ENCODE measurements at places on chromosomes 6 and 20.

GRCh38 chr20:8901237-8902025, 167.5 kb upstream of the PLCB4 start:
- DNase-seq: no peak

- DNase-seq: no peak
Measured at GRCh38 chr6:135568379-135568778, 70.8 kb upstream of the AHI1 start.

- DNase-seq: peak; percentile 21
Measured at GRCh38 chr20:32155017-32155981, 45.8 kb downstream of the TM9SF4 start.

DNA sequence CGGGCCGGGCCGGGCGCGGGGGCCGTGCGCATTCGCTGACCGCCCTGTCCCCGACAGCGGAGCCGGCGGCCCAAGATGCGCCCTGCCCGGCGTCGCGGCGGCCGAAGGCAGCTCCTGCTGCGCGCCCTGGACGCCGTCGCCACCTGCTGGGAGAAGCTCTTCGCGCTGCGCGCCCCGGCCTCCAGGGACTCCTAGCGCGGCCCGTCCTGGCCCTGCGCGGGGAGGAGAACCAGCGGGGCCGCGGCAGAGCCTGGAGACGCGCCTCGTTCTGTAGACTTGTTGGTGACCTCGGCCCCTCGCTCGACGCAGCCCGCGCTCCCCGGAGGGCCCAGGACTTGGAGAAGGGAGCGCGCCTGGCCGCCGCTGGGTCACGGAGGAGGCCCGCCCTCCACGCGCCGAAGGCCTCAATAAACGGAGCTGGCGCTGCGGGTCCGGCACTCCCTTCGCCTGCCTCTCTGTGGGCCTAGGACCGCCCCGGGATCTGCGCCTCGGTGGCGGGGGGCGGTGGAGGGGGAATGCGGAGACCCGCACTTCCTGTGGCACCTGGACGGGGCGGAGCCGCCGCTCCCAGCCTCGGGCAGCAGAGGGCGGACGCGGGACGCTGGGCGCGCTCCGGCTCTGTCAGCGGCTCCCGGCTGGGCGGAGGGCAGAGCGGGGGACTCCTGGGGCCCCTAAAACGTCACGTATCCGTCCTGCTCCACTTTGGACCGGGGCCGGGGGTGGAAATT, 2.7 kb downstream of the C20orf204 start:
- peak; percentile 46 for DNase-seq

DNA sequence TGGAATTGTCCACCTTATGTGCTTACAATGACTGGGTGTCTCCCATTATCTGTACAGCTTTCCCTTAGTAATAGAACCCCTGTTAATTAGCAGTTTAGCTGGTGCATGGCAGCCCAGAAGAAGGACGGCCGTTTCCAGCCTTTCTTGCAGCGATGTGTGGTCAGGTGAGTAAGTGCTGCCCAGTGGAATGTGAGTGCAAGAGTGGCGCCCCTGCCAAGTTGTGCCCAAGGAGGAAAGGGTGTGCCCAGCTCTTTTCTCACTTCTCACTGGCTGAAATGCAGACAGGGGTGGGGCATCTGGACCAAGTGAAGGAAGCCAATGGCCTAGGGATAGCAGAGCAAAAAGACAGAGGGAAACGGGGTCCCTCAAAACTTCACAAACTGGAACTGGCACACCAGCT, 296.8 kb downstream of the PREX1 start:
- no peak for DNase-seq

GRCh38 chr6:124873066-124873410, 89.2 kb upstream of the RNF217 start:
- no peak for DNase-seq
